ENCODE measurements at places on chromosomes 4 and X. TPM values are rescaled to one million over a fixed set of nuclear protein-coding genes. Genes with fewer than 3 reads are reported as not detected.

FABP2 gene
- total RNA-seq = not detected

IL21 gene
- not detected for total RNA-seq

DCLK2 gene
- 19.7 TPM for total RNA-seq

CNGA1 gene
- 10.3 TPM for total RNA-seq

PARM1 gene
- 34.2 TPM for total RNA-seq

RHOH gene
- total RNA-seq = 2.8 TPM

SLITRK4 gene
- total RNA-seq = 12.3 TPM

ODAPH gene
- total RNA-seq = 0.18 TPM

All from metanephros (tissue), 2 donors.